Heart right ventricle (tissue), 16 donors: ENCODE measurements at places on chromosomes 3 and 15. TPM values are rescaled to one million over a fixed set of nuclear protein-coding genes. Genes with fewer than 3 reads are reported as not detected.

- DNase-seq, result no peak
These were observed 9.1 kb downstream of the EPHA3 start for GRCh38 chr3:89116476-89116875.

GRCh38 chr15:25245801-25246622, 192.8 kb downstream of the UBE3A start:
- DNase-seq, result peak; percentile 2

ST3GAL6 gene
- total RNA-seq, result 67.8 TPM

GRCh38 chr3:187971629-187972028, 182.3 kb upstream of the LPP start:
- DNase-seq, result no peak

- peak; percentile 42 for DNase-seq
These were observed 69.7 kb downstream of the USF3 start for GRCh38 chr3:113626503-113627371.

DNA sequence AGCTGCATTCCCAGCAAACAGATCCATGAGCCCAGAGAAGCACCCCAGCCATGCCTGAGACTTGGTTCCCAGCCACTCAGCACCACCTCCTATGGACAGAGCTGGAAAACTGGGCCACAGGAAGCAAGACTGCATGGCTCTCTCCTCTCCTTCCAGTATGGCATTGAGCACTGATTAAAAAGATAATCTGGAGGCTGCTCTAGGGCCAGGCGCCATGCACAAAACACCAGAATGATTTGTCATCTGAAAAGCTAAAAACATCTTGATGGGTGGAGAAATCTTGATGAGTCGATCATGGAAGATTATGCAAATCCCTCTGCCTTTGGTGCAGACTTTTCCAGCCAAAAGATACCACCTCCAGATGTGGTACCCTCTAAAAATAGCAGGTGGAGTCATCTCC, 62.7 kb upstream of the MRPS22 start:
- no peak for DNase-seq

- no peak for DNase-seq
These were observed 599.4 kb downstream of the ZIC1 start for GRCh38 chr3:148008591-148008990.

MEIS2 gene
- 48.8 TPM for total RNA-seq

GRCh38 chr3:30180310-30181177, 425.9 kb upstream of the TGFBR2 start:
- no peak for DNase-seq

GRCh38 chr3:171250444-171250843, 209.8 kb downstream of the TNIK start:
- no peak for DNase-seq

HYAL3 gene
- total RNA-seq, result 1.9 TPM

DNA sequence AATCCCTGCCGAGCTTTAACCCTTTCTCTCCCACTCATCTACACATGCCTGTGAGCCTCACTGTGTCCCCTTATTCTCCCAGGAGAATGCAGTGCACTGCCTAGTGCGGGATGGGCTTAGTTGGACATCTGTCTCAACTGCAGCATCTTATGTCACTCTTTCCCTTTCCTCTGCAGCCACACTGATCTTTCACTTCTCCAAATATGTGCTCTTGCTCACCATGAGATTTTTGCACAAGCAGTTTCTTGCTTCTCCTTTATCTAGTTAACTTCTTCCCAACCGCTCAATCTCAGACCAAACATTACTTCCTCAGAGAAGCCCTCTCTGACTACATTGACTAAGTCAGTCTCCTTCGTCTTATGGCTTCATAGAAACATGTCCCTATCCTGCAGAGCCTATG, 292.3 kb downstream of the KBTBD8 start:
- no peak for DNase-seq

GRCh38 chr3:120636795-120637401, 40.8 kb downstream of the NDUFB4 start:
- no peak for DNase-seq

GRCh38 chr3:176431991-176432390, 765.3 kb downstream of the TBL1XR1 start:
- DNase-seq, result no peak

DNA sequence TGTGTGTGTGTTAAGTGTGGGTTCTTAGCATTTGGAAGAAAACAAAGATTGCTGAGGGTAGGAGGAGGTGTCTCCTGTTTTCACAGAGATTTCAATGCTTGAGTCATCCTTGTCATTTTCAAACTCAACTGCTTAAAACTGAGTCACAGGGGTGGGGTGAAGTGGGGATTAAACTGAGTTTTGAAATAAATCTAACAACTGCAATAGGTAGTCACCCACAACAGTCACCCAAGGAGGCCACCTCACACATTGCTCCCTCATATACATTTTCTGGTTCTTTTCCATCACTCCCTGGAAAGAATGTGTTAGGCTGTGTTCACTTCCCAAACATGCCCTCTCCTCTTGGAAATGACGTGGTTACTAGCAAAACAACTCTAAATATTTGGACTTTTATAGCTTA, 187.7 kb upstream of the CMC1 start:
- no peak for DNase-seq
